ENCODE measurements at places on chromosomes 1 and 21. TPM values are rescaled to one million over a fixed set of nuclear protein-coding genes. Genes with fewer than 3 reads are reported as not detected.

DNA sequence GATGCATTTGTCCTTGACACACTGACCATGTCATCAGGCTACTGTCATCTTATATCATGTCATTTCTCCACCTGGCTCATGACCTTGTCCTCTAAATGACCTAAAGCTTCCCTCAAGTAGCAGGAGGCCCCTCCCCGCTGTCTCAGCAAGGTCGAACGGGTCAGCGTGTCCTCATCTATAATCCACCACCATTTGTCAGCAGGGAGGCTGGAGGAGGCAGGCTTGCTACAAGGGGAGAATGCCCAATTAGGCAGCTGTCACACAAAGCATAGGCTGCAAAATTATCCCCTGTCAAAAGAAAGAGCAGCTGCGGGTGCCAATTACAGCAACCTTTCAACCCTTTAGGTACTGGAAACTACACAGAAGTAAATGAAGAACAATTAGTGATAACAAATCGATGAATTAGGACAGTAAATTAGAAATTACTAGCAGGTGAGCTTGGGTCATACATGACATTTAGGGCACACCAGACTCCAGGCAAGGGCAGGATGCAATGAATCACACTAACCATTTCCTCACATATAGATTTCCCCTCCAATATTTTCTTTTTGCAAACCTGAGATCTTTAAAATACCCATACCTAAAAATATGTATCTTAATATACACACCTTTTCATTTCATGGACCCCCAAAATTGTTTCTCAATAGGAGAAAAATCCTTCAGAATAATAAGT lies 61.2 kb downstream of the NRIP1 start:
- H3K36me3 ChIP-seq, result no peaks in the 10 kb centered on the region
- H3K27me3 ChIP-seq, result no peaks in the 10 kb centered on the region
- DNase-seq, result no peak
- H3K27ac ChIP-seq, result no peak overlapping the region

The SYT2 gene
- not detected for total RNA-seq

The RWDD3 gene
- 15.3 TPM for total RNA-seq

The CTSS gene
- 51.9 TPM for total RNA-seq

- DNase-seq, result no peak
- no peaks in the 10 kb centered on the region for H3K27me3 ChIP-seq
- H3K4me1 ChIP-seq, result peaks cover 12% of the 10 kb centered on the region
- peaks cover 51% of the 10 kb centered on the region for H3K36me3 ChIP-seq
- H3K27ac ChIP-seq, result no peak overlapping the region
Observed at GRCh38 chr1:150513351-150513791, 2.2 kb upstream of the FALEC start.

DNA sequence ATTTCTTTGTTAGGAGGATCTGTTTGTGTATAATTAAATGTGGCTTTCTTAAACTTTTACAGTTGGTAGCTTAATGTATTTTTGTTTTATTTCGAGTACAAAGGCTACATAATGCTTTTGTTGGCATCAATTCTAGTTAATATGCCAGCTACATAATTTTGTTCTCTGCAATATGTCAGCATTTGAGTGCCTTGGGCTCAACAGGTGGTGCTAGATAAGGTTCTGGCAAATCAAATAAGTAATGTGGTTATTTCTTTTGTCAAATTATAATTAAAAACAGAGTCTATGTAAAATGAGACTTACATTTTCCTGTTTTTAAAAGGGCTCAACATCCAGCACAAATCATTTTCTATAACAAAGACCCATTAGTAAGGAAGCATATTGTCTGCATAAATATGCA lies 410.6 kb upstream of the NR5A2 start:
- H3K27me3 ChIP-seq, result no peaks in the 10 kb centered on the region
- H3K27ac ChIP-seq, result no peak overlapping the region
- H3K36me3 ChIP-seq, result no peaks in the 10 kb centered on the region
- no peak for DNase-seq

The ACAP3 gene
- total RNA-seq, result 55.5 TPM

All from tibial nerve (tissue), 4 donors.